ENCODE measurements at places on chromosomes 7 and 10.

GRCh38 chr10:70622981-70623844, 20.7 kb upstream of the PRF1 start:
- DNase-seq, result no peak

DNA sequence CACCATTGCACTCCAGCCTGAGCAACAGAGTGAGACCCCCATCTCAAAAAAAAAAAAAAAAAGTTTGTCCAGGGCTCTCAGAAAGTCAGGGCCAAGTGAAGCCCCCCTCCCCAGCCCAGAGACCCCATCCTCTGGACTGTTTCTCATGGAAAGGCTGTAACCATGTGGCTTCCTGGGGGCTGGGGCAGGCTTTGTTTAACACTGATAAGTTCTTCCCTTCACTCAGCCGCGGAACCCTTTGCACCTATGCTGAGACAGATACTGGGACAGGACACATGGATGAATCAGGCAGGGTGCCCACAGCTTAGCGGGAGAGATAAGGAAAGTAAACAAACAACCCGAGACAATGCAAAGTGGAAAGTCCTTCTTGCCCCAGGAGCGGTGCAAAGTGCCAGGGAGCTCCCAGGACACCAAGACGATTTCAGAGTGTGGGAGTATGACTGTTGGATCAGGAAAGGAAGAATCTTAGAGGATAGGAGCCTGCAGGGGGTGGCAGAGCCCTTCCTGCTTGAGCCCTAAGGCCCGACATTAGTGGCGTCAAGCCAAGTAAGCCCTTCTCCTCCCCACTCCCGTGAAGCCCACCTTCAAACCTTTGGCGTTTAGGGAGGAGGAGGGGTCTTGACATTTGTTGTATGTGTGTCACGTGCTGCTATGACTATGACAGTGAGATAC, 11.6 kb downstream of the MLXIPL start:
- DNase-seq, result no peak

- no peak for DNase-seq
These were observed 1.4 kb upstream of the ZNF212 start for GRCh38 chr7:149238051-149238450.

DNA sequence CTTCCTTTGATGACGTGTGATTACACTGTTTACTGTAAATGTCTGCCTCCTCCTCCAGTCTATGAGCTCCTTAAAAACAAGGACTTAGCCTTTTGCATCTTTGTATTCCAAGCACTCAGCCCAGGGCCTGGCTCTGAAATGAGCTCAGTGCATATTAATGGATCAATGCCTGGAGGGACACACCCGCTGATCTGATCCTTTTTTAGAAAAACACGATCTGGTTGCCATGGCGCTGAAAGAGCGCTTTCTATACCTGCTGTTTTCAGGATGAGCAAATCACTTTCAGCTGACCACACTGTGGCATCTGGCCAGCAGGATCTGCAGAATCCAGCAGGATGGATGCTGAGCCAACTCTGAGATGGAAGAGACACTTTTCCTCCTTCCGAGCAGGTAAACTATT, 37.8 kb upstream of the GARS1 start:
- DNase-seq, result peak; percentile 93

DNA sequence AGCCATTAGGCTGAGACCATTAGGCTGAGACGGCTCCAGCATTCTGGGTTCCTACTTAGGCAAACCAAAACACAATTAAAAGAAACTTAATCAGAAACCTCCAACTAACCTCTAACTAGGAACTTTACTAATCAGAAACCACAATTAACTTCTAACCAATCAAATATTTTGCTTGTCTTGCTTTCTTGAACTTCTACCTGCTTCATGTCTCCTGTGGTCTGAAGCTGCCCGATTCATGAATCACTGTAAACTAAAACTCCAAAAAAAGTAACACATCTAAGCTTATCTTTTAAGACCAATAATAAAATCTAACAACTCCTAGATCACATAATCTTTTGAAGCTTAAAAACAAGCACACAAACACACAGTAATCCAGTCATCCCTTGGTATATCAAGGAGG, 76.1 kb downstream of the PDSS1 start:
- DNase-seq, result no peak

DNA sequence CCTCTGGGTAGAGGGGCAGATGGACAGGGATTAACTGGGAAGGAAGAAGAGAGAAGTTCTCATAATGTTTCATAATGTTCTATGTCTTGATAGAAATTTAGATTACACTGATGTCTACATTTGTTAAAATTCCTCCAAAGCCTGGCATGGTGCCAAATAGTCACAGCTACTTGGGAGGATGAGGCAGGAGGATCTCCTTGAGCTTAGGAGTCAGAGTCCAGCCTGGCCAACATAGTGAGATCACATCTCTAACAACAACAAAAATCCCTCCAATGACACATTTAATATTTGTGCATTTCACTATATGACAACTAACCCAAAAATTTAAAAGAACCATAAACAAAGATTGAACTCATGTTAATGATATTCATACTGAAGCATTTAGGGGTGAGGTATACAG, 33.0 kb upstream of the PPP1R3C start:
- DNase-seq, result no peak

GRCh38 chr7:140557809-140558518, 78.7 kb upstream of the MKRN1 start:
- no peak for DNase-seq

- no peak for DNase-seq
These were observed 78.5 kb upstream of the LANCL2 start for GRCh38 chr7:55286666-55287065.

DNA sequence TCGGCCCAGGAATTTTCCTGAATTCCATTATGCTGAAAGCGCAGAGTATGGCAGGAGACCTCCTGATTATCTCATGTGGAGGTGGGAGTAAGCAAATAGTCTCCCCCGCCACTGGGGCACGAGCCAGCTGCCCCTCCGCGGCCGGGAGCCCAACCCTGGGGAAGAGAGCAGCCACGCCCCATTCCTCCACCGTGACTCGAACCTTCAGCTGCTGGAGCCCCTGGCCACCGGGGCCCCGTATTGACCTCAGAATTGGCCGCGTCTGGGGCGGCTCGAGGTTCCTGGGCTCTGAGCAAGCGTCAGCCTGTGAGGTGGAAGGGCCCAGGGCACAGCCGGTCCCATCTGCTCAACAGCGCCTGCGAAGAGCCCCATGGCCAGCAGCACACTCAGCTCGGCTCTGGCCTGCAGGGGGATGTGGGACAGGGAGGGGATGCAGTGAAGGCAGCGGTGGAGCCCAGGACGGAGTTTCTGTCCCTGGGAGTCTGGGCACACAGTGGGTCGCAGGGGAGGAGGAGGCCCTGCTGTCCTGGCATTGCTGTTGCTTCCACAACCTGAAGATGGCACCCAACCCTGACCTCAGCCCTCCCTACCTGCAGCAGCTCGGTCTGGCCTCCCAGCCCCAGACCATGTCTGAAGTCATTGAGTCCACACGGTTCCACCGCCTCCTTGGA, 97.8 kb downstream of the CHST15 start:
- no peak for DNase-seq

- no peak for DNase-seq
These were observed 47.4 kb downstream of the GPR37 start for GRCh38 chr7:124718032-124718766.

GRCh38 chr7:11212080-11212711, 238.5 kb downstream of the PHF14 start:
- DNase-seq, result peak; percentile 37

- no peak for DNase-seq
These were observed 44.4 kb upstream of the GAD2 start for GRCh38 chr10:26172131-26172530.

DNA sequence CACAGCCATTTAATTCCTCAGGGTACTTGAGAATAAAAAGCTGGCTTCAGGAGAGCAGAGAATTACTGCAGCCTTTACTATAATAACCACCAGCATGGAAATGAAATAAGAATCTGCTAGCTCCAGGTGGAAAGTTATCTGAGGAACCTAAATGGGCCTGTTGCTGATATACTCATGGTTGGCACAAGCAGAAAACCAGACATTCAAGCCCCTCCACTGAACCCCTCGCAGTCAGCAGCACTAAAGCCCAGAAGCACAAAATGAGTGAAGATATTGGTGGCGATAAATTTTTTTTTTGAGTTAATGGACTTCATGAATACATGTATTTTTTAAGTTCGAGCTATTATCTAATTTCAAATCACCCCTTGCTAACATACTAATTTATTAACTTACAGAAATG, 303.9 kb upstream of the NRP1 start:
- no peak for DNase-seq

DNA sequence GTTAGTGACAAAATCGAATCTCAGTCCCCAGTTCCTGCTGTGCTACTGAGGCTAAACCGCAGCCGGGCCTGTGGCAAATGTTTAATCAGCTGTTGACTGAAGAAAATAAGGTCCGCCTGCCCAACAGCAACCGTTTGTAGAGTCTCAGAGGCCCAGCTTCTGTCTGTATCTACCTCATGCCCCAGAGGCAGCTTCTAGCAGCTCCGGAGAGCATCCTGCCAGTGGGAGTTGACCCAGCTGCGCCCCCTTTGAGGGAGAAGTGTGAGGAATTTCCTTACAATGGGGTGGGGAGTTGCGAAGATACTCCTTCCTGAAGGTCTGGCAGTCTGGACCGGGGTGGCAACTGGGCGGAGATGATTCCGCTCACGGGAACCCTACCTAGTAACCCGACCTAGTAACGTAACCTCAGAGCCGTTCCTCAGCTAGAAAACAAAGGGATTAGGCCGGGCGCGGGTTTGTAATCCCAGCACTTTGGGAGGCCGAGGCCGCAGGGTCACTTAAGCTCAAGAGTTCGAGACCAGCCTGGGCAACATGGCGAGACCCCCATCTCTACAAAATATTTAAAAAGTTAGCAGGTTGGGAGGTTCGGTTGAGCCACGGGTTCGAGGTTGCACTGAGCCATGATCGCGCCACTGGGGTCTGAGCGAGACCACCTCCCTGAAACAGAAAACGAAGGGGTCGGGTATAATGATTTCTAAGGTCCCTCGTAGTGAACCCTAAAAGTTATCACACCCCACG, 846 bp upstream of the ZNF775 start:
- no peak for DNase-seq

DNA sequence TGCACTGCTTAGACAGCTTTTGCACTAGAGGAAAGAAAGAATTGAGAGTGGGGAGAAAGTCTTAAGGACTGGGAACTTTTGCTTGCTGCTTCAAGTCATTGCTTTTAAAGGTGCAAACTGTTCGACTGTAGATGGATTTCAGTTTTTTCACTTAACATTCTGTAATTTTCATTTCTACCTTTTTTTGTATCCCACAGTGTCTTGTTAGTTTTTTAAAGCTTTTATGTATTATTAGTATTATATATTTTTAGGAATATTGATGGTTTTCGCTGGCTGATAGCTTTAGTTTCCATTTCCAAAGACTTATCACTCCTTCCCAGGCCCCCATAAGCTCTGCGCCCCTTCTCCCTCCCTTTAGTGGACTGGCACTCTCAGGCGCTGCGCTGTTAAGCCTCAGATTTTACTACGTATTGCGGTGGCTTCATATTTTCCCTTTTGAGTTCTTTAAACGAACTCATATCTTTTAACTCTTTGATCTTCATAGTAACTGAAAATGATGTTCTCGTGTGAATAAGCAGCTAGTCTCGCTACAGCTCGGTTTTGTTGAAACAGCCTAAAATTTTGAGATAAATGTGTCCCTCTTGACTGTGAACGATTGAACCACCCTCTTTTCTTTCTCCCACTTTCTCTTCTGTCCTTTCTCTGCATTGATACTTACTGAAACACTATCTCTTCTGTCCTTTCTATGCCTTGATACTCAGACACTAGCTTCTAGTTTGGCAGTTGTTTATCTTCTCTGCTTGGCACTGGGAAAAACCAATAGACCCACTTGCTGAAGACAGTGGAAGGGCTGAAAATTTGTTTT, 2.5 kb upstream of the ETV1 start:
- no peak for DNase-seq

DNA sequence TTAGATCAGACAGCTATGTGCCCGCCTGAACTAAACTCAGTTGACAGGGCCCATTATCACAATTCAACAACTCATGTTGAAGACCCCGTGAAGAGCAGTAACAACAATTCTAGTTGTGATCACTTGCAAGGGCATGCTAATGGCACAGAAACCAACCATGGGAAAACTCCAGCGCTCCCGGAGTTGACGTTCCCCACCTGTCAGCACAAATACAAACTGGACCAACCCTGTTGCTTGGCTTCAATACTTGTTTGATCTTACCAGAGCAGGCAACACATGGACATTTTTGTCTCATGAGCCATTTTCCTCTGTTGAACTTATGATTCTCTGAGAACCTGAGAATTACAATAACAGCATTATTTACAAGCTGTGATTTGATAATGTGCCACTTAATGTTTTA, 119.0 kb upstream of the LANCL2 start:
- no peak for DNase-seq

- DNase-seq, result no peak
These were observed 158.1 kb upstream of the KMT2E start for GRCh38 chr7:104855861-104856260.

DNA sequence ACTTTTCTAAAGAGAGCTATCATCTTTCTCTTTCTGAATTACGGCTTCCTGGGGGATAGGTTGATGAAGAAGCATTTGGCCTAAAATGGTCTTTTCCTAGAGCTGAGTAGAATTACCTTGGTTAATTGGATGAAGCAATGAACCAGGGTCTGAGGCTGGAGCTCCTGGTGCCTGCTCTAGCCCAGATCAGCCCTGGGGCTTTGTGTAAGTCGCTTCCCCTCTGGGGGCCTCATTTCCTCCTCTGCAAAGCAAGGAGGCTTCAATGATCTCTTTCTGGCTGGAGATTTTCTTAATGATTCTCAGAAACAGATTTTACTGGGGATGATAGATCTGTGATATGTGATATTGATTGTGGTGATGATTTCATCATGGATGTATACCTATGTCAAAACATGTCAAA, 3.5 kb upstream of the CPA2 start:
- no peak for DNase-seq

- no peak for DNase-seq
These were observed 347.3 kb upstream of the AUTS2 start for GRCh38 chr7:69250958-69251357.

DNA sequence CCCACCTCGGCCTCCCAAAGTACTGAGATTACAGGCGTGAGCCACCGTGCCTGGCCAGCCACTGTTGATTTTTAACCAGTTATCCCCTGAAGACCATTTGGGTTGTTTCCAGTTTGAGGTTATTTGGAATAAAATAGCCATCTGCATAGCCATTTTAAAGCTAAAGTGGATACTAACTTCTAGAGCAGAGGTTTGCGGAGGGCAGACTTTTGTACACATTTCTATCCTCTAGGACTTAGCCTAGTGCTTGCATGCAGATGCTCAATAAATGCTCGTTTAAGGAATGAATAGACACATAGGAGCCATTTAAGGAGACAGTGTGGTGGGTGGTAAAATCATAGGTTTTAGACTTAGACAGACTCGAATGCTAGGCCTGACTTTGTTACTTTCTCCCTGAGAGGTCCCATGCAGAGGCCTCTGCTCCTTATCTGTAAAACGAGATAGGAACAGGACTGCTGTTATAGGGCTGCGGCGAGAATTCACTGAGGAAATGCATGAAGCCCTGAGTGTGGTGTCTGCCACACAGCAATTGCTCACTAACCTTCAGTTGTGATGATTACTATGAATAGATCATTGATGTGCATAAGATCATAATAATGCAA, 75.9 kb downstream of the PFKFB3 start:
- no peak for DNase-seq

Measured in cerebellar nuclear complex (tissue), 1 donor.